CD4-positive, alpha-beta T cell treated with Interleukin-12 subunit alpha and Interleukin-12 subunit beta, for 1 hour (primary cell): ENCODE measurements at places on chromosomes 13 and 19.

DNA sequence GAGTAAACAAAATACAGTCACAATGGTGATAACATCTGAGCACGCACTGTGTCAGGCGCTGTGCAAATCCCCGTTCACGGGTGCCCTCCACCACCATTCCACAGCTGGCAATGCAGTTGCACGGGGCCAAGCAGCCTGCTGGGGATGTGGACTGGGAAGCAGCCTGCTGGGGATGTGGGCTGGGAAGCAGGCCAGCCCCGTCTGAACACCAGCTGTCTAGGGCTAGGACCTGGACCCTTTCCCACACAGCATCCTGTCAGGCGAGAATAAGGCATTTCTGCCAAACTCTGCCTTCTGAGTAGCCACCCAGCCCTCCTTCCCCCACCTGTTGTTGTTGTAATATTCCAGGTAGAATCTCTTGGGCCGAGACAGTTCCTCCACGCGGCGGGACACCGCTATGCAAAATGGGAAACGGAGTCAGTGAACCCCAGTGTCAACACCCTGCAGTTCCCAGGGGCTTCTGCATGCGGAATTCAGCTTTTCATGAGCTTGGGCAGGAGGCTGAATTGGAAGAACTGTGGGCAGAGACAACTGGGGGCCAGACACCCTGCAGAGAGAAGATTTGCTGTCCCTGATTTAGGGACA lies 27.8 kb upstream of the MIER2 start:
- DNase-seq = no peak

DNA sequence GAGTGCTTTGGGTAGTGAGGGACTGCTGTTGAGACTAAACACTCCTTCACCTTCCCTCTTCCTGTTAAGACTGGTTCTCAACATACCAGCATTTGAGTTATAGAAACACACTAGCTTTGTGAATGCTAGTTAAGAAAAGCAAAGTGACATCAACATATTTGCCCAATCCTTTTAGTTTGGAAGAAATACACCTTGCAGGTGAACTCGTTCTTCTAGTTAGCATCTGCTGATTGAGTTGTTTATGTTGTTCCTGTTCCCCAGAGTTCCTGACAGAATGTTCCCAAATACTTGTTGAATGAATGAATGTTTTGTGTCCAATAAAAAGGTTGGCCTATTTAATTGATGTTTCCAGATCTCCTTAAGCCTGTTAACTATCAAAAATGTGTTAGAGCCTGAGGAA lies 7.1 kb downstream of the LMO7 start:
- no peak for DNase-seq

DNA sequence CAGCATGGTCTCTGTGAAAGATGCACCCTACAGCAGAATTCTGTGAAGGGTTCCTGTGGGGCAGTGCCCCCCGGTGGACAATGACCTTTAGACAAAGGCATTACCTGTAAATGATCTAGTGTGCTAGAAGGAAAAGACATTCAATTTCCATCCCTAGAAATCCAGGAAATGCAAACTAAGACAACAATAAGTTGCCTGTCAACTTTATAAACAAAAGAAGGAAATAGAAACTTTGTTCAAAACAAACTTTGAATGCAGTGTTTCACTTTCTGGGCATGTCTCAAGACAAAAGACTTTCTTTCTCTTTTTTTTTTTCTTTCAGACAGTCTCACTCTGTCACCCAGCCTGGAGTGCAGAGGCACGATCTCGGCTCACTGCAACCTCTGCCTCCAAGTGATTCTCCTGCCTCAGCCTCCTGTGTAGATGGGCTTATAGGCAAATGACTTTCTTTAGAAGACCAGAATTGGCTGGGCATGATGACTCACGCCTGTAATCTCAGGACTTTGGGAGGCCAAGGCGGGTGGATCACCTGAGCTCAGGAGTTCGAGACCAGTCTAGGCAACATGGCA lies 15.5 kb downstream of the TEX101 start:
- DNase-seq = no peak

DNA sequence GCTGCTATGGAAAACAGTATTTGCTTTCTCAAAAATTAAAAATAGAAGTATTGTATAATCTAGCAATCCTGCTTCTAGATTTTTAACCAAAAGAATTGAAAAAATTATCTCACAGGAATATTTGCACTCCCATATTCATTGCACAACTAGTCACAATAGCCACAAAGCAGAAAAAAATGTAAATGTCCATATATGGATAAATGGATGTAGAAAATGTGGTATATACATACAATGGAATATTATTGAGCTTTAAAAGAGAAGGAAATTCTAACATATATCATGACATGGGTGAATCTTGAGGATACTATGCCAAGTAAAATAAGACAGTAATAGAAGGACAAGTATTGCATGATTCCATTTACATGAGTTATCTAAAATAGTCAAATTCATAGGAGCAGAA lies 2753.0 kb downstream of the PCDH9 start:
- DNase-seq = no peak

DNA sequence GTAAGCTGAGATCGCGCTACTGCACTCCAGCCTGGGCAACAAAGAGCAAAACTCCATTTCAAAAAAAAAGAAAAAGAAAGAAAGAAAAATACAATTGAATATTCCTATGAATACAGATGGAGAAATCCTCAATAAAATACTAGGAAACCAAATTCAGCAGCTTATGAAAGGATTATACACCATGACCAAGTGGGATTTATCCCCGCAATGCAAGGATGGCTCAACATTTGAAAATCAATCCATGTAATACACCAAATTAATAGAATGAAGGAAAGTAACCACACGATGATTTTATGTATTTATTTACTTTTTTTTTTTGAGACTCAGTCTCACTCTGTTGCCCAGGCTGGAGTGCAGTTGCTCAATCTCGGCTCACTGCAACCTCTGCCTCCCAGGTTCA lies 19.5 kb upstream of the TM6SF2 start:
- no peak for DNase-seq

DNA sequence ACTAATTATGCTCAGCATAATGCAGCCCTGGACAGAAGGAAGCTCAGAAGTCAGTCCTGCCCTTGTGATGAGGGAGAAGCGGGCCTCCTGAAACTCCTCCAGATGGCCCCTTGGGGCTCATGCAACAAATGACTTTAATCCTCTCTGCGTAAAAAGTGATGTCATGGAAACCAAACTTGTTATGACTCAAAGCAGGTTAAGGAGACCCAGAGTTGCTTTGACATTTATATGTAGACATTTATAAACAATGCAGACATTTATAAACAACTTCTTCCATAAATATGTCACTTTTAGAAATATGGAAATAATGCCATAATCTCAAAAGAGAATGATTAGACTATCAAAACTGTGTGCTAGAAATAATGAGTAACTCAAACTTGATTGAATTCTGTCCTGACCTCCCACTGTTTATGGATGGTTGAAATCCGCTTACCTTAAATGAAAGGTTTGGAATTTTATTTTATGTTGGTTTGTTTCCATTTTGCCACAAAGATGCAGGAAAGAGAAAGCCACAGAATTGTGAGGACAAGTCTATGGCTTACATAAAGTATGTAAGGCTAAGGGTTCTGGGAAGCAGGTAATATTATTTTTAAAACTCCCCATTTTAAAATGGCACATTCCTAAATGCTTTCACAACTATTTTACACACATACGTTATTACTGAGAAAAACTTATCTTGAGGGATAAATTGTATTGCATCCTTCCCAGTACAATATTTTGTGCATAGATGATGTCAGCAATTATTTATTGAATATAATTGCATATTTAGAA lies 73.7 kb downstream of the CYSLTR2 start:
- DNase-seq = no peak

DNA sequence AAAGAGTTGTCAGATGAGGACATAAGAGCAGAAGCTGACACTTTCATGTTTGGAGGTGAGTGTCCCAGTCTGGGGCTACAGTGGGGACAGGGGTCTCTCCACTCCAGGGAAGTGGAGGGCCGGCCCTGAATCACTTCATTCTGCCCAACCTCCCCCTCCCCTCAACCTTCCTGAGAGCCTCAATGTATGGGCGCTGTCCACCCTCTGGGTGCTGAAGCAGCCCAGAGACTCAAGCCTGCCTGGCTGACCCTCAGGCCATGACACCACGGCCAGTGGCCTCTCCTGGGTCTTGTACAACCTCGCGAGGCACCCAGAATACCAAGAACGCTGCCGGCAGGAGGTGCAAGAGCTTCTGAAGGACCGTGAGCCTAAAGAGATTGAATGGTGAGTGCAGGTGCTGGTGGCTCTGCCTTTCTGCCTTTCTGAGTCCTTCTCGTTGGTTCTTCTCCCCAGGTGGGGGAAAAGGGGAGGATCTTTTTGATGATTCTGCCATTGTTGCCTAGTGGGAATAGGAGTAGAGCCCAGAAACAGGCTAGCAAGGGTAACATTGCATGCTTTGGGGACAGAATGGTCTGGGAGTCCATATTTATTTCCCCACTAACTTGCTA lies 8.8 kb downstream of the CYP4F8 start:
- DNase-seq = no peak

DNA sequence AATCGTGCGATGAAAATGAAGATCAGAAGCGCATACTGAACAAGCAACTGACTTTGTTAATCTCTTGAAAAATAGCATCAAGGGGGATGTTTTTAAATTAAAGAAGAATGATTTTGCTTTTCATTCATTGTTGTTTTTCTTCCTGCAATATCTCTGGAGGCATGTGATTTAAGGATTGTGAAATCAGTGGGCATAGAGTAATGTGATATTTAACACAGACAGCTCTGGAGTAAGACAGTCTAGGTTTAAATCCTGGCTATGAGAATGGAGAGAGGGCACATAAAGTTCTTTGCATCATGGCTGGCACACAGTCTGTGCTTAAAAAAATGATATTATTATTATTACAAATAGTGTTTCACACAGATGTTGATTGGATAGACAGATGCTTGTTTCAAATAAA lies 243.1 kb upstream of the NBEA start:
- no peak for DNase-seq

DNA sequence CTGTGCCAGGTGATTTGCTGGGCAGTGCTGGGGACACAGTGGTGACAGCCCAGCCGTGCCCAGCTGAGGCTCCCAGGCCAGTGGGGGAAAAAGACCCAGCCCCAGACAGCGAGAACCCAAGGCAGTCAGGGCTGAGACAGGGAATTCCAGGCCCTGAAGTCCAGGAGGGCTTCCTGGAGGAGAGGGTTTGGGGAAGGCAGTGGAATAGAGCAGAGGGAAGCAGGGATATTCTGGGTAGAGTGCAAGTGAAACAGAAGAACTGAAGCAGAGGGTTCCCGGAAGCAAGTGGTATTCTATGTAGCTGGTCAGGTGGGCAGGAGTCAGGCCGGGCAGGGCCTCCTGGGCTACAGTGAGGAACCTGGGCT lies 1.3 kb upstream of the CEACAM16 start:
- DNase-seq = no peak

DNA sequence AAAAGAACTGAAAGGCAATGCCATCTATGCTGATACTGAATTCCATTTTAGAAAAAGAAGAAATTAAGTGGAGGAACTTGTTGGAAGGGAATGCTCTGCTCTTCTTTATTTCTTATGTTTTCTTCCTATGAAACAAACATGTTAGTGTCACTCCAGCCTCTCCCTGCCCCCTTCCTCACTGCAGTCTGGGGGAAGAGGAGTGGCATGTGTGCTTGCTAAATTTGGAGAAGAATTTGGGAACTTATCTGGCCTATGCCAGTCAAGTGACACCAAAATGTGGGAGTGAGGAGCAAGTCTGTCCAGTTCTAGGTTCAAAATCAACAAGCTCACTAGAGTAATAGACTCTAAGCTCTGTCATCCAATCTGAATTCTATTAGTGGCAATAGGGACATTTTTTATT lies 214.6 kb downstream of the RBM26 start:
- DNase-seq = no peak

DNA sequence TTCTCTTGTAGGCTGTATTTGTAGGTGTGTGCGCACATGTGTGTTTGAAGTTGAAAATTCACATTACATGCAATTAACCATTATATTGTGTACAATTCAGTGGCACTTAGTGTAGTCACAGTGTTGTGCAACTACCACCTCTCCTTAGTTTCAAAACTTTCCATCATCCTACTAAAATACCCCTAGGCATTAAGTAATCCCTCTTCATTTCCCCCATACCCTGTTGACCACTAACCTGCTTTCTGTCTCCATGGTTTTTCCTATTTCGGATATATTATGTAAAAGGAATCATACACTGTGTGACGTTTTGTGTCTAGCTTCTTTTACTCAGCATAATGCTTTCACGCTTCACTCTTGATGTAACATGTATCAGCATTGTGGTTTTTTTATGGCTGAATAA lies 16.1 kb downstream of the LSM14A start:
- no peak for DNase-seq

DNA sequence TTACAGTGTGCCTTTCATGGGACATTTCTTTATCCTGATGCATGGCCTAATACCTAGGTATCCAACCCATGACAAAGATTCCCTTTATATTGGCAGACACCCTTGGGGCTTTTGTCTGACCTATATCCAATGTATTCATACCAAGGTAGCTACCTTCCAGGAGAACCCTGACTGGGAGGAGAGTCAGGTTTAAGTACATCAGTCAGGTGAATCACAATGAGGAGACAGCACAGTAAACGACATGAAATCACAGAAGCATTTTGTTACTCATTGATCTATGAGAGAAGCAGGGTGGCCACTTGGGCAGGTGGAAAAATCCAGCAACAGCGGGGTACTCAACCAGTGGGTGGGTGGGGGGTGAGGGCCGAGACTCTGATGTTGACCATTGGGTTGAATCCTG lies 527.4 kb upstream of the ATXN8OS start:
- no peak for DNase-seq

DNA sequence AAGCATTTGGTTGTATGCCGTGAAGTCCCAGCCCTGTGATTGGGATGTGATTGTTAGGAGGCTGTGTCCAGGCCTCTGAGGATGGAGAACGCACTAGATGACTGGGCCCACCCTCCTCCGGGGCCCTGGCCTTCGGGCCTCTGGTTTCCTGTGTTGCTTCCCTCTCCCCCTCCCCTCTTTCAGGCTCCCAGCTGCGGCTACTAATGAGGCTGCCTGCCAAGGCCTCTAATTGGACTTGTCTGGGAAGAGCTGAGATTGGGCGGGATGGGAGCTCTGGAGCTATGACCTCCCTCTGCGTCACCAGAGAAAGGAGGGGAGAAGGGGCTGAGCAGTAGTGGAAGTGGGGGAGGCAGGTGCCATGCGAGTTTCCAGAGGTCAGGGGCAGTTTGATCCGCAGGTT lies 9.9 kb downstream of the PTH2 start:
- DNase-seq = no peak

DNA sequence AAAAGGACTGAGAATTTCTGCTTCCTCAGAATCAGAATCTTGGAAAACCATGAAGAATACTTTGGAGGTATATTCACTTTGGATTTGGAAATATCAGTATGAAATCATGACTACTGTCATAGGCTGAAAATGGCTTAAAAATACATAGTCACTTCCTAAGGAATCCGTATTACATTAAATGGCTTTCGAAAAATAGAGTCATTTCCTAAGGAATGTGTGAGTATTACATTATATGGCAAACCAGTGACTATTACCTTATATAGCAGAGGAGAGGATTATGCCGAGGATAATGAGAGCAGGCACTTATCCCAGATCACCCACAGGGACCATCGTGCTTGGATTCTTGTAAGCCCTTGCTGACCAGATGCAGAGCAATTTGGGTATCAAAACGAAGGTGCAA lies 1471.8 kb downstream of the EFNB2 start:
- no peak for DNase-seq

- no peak for DNase-seq
These were observed 39.0 kb downstream of the WASF3 start for GRCh38 chr13:26596458-26596857.

- no peak for DNase-seq
These were observed 538 bp downstream of the B3GNT3 start for GRCh38 chr19:17795495-17795856.
